Activated T-helper 1 cell treated with anti-CD3 and anti-CD28 coated beads, Interleukin-12 subunit alpha, Interleukin-12 subunit beta, Interleukin-2, Interleukin-4 antibody, amounts not matched to agents 30 ng/mL and 10 ng/mL and 1 ng/mL, durations not matched to agents 14 hours and 24 hours and 36 hours (primary cell): ENCODE measurements at places on chromosomes 6 and 20. TPM values are rescaled to one million over a fixed set of nuclear protein-coding genes. Genes with fewer than 3 reads are reported as not detected.

DNA sequence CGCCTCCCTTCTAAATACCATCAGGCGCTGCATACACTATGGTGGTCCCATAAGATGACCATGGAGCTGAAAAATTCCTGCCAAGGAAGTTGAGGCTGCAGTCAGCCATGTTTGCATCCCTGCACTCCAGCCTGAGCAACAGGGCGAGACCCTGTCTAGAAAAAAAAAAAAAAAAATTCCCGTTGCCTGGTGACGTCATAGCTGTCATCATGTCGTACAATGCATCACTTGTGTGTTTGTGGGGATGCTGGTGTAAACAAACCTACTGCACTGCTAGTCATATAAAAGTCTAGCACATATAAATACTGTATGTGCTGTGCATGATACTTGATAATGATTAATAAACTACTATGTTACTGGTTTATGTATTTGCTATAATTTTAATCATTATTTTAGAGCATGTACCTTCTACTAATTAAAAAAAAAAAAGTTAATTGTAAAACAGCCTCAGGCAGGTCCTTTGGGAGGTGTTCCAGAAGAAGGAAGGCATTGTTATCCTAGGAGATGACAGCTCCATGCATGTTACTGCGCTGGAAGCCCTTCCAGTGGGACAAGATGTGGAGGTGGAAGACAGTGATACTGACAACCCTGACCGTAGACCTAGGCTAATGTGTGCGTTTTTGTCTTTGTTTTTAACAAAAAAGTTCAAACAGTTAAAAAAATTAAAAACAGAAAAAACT is 132.6 kb downstream of the BANF2 start:
- DNase-seq, result no peak
- H3K4me1 ChIP-seq, result no peaks in the 10 kb centered on the region
- no peaks in the 10 kb centered on the region for H3K36me3 ChIP-seq
- no peak overlapping the region for H3K4me3 ChIP-seq
- H3K27me3 ChIP-seq, result peaks cover 5% of the 10 kb centered on the region
- no peak overlapping the region for H3K27ac ChIP-seq

GRCh38 chr20:49172413-49172812 is 15.7 kb downstream of the STAU1 start:
- no peak overlapping the region for H3K4me3 ChIP-seq
- H3K4me1 ChIP-seq, result peaks cover 39% of the 10 kb centered on the region
- peaks cover 25% of the 10 kb centered on the region for H3K36me3 ChIP-seq

DNA sequence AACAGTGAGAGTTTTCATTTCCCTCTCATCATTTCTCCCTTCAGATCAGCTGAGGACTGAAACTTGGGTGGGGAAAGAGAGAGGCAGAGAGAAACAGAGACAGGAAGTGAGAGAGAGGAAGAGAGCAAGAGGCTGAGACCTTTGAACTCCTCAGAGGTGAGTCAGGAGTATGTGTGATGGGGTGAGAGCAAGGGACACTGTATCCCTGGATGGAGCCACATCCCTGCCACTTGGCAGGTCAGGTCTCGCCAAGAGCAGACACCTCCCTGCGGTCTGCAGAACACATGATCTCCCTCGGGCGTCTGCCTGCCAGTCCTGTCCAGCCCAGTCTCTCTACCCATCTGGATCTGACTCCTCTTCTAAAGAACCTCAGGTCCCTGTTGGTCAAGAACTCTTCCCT is 62.7 kb upstream of the SYNDIG1 start:
- H3K4me1 ChIP-seq, result peaks cover 19% of the 10 kb centered on the region
- H3K36me3 ChIP-seq, result no peaks in the 10 kb centered on the region
- H3K4me3 ChIP-seq, result peak overlapping the region; percentile 1
- DNase-seq, result no peak
- H3K27me3 ChIP-seq, result peaks cover 2% of the 10 kb centered on the region

DNA sequence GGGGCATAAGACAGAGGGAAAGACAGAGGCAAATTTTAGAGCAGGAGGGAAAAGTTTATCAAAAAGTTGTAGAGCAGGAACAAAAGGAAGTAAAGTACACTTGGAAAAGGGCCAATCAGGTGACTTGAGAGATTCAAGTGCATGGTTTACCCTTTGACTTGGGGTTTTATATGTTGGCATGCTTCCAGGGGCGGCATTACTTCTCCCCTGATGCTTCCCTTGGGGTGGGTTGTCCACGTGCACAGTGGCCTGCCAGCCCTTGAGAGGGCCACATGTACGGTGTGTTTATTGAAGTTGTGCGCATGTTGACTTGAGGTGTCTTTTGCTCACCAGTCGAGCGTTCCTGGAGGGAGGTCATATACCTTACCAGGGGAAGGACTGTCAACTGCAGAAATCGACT is 259.5 kb upstream of the JARID2 start:
- H3K27ac ChIP-seq, result no peak overlapping the region
- DNase-seq, result no peak
- peaks cover 14% of the 10 kb centered on the region for H3K27me3 ChIP-seq

GRCh38 chr20:11766961-11767360 is 150.7 kb upstream of the BTBD3 start:
- H3K4me1 ChIP-seq, result no peaks in the 10 kb centered on the region
- no peak for DNase-seq
- H3K4me3 ChIP-seq, result no peak overlapping the region
- no peaks in the 10 kb centered on the region for H3K36me3 ChIP-seq
- no peaks in the 10 kb centered on the region for H3K27me3 ChIP-seq

- H3K27me3 ChIP-seq, result no peaks in the 10 kb centered on the region
- no peak overlapping the region for H3K27ac ChIP-seq
- H3K4me3 ChIP-seq, result no peak overlapping the region
- no peaks in the 10 kb centered on the region for H3K36me3 ChIP-seq
- DNase-seq, result no peak
Observed at GRCh38 chr6:22643780-22644179, 74.4 kb downstream of the HDGFL1 start.

- DNase-seq, result no peak
- no peaks in the 10 kb centered on the region for H3K36me3 ChIP-seq
- no peaks in the 10 kb centered on the region for H3K4me1 ChIP-seq
- no peaks in the 10 kb centered on the region for H3K27me3 ChIP-seq
Observed at GRCh38 chr6:91476000-91476399, 889.1 kb upstream of the MAP3K7 start.

- DNase-seq, result no peak
- no peak overlapping the region for H3K4me3 ChIP-seq
- H3K27ac ChIP-seq, result no peak overlapping the region
- no peaks in the 10 kb centered on the region for H3K4me1 ChIP-seq
- H3K36me3 ChIP-seq, result no peaks in the 10 kb centered on the region
- peaks cover 26% of the 10 kb centered on the region for H3K27me3 ChIP-seq
Observed at GRCh38 chr20:56956534-56956933, 309.9 kb downstream of the BMP7 start.

- peaks cover 9% of the 10 kb centered on the region for H3K4me1 ChIP-seq
- no peak for DNase-seq
- peaks cover 10% of the 10 kb centered on the region for H3K27me3 ChIP-seq
- H3K27ac ChIP-seq, result no peak overlapping the region
- no peak overlapping the region for H3K4me3 ChIP-seq
Observed at GRCh38 chr6:52564856-52565255, 12.0 kb downstream of the TRAM2 start.

DNA sequence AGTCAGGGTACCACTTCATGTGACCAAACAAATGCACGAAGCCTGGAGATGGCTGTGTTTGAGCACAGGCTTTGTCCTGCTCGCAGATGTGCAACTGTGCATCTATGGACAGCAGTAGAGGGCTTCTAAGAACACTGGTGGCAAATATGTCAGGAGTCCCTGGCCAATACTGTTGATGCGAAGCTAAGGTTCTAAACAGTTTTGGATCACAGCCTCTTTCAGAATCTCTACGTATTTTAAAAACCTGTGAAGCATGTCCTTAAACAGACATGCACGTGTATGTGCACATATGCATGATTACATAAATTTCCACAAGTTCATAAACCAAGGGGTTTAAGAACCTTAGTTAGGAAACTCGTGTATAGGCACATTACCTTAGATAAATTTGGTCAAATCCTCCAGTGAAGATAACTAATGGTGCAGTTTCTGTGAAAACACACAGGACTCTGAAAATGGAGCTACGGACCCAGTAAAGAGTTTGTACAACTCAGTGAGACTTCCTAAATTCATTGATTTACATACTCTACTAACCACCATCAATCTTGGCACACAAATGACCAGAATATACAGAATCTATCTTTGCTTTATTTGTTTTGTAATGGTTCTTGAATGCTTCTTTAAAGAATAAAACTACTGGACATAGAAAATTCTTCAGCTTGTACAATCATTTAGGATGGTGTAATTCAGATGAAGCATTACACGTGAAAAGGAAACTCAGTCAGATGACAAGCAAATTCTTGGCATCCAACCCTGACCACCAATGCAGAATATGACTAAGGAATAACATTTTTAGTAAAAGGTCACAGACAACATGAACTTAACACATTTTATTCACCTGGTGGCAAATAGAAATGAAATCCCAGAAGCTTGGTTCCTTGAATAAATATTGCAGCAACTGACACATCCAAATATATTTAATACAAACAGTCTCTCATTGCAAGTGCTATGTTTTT is 27.4 kb downstream of the KCNQ5 start:
- DNase-seq, result no peak
- H3K27me3 ChIP-seq, result no peaks in the 10 kb centered on the region
- H3K27ac ChIP-seq, result no peak overlapping the region
- peaks cover 4% of the 10 kb centered on the region for H3K36me3 ChIP-seq
- H3K4me3 ChIP-seq, result no peak overlapping the region
- H3K4me1 ChIP-seq, result peaks cover 36% of the 10 kb centered on the region

DNA sequence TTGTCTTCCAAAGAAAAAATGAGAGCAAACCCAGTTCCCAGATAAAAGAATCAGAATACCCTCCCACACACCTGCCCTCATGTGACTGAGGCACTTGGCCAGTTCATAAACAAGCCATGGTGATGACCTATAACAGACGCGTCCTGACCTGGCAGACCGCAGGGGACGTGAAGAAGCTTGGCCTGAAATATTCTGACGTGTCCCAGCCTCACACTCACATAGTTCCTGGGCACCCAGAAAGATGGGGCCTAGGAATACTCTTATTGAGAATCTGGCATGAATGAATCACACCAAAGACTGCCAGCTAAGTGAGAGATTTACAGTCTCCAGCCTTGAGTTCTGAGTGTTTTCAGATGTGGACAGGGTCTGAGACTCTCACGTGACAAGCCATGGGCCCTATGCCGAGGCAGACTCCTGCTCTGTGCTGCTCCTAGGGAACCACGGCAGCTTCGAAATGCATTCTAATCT is 17.2 kb upstream of the MAP3K4 start:
- H3K4me3 ChIP-seq, result no peak overlapping the region
- no peaks in the 10 kb centered on the region for H3K36me3 ChIP-seq
- no peak overlapping the region for H3K27ac ChIP-seq
- no peak for DNase-seq
- H3K4me1 ChIP-seq, result no peaks in the 10 kb centered on the region

- H3K27me3 ChIP-seq, result peaks cover 1% of the 10 kb centered on the region
- no peak overlapping the region for H3K27ac ChIP-seq
- H3K4me1 ChIP-seq, result peaks cover 13% of the 10 kb centered on the region
- H3K36me3 ChIP-seq, result peaks cover 20% of the 10 kb centered on the region
Observed at GRCh38 chr20:25632940-25633790, 9.4 kb upstream of the NANP start.

GRCh38 chr6:168841609-168842278 is 400.8 kb downstream of the SMOC2 start:
- no peak for DNase-seq
- no peak overlapping the region for H3K27ac ChIP-seq
- H3K4me1 ChIP-seq, result no peaks in the 10 kb centered on the region
- no peak overlapping the region for H3K4me3 ChIP-seq
- H3K36me3 ChIP-seq, result peaks cover 2% of the 10 kb centered on the region
- no peaks in the 10 kb centered on the region for H3K27me3 ChIP-seq

DNA sequence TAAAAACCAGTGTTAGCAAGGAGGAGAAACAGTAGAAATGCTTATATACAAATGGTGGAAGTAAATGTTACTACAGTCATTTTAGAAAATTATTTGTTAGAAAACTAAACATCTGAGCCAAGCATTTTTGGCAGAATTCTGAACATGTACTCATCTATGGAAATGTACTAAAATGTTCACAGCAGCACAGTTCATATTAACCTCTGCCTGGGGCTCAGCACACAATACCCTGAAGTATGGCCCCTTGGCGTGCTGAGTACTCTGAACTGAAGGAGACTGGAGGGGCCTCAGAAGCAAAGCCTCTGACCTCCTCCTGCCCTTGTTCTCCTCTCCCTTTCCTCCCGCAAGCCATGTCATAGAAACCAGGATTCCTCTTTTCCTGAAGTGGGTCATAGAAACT is 66.2 kb upstream of the RALGAPA2 start:
- no peak overlapping the region for H3K27ac ChIP-seq
- DNase-seq, result no peak
- peaks cover 3% of the 10 kb centered on the region for H3K27me3 ChIP-seq
- no peak overlapping the region for H3K4me3 ChIP-seq
- no peaks in the 10 kb centered on the region for H3K36me3 ChIP-seq

DNA sequence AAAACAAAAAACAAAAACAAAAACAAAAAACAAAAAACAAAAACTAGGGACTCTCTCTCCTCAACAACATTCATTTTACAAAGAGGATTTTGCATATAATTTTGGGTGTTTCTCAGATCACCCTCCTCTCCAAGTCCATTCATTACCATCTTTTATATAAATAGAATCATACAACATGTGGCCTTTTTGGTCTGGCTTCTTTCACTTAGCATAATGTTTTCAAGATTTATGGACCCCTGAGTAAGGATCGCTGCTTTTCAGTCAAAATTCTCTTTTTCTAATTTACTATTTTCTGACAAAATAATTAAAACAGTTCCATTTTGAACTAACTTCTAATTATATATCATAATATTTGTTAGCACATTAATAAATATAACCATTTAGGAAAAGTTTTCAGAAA is 94.8 kb downstream of the UBE3D start:
- no peaks in the 10 kb centered on the region for H3K27me3 ChIP-seq
- no peaks in the 10 kb centered on the region for H3K36me3 ChIP-seq
- DNase-seq, result no peak
- H3K27ac ChIP-seq, result no peak overlapping the region
- no peaks in the 10 kb centered on the region for H3K4me1 ChIP-seq
- H3K4me3 ChIP-seq, result no peak overlapping the region

DNA sequence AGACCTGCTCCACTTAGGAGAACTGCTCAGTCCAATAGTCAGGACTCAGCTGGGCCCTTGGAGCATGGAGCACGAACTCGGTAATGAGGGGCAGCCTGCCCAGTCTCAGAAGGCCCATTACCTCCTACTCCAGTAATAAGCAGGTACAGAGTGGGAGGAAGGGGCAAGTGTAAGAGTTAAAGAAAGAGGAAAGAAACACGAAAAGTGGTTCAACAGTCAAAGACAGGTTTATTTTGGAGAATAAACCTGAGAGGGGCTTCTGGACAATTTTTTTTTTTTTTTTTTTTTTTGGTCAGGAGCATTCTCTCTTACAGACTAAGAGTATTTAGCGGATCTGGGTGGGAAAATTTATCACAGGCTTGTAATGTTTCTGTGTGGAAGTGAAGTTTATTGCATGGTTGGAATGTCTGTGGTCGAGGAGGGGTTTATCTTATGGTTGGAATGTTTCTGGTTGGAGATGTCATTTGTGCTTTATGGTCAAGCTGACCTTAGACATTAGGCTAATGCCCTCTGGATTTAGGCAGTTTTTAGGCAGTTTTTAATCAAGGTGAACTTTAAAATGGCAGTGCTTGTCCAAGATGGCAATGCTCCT is 340.1 kb downstream of the BCKDHB start:
- H3K4me1 ChIP-seq, result no peaks in the 10 kb centered on the region
- H3K27me3 ChIP-seq, result peaks cover 2% of the 10 kb centered on the region
- no peak overlapping the region for H3K27ac ChIP-seq

GRCh38 chr6:110250838-110251237 is 70.6 kb downstream of the CDC40 start:
- H3K36me3 ChIP-seq, result no peaks in the 10 kb centered on the region
- H3K4me1 ChIP-seq, result no peaks in the 10 kb centered on the region
- H3K27me3 ChIP-seq, result no peaks in the 10 kb centered on the region
- no peak overlapping the region for H3K27ac ChIP-seq

The OPRL1 gene
- 0.16 and 0.20 TPM in 2 replicates for total RNA-seq

The FOXF2 gene
- not detected in 2 replicates for total RNA-seq

The HLA-DOB gene
- total RNA-seq, result 4.2 and 4.3 TPM in 2 replicates

The VTA1 gene
- total RNA-seq, result 52.4 and 59.6 TPM in 2 replicates

The IPCEF1 gene
- total RNA-seq, result 4.2 and 5.1 TPM in 2 replicates
